GM19239 (cell line): ENCODE measurements at places on chromosomes 2 and 18.

- DNase-seq = no peak
Measured at GRCh38 chr2:224440988-224441387, 39.1 kb upstream of the FAM124B start.

DNA sequence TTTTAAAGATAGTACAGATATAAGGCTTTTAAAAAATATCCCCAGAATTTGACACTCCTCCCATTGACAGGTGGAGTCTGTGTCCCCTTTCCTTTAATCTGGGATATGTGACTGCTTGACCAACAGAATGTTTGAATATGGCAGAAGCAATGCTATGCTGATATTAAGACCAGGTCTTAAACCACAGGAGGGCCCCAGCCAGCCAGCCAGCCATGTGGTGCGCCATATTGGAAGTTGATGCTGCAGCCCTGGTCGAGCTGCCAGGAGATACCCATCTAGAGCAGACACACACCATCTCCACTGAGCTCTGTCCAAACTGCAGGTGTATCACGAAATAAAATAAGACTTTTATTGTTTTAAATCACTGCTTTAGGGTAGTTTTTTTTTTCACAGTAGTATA, 122.3 kb upstream of the CAB39 start:
- DNase-seq = no peak

DNA sequence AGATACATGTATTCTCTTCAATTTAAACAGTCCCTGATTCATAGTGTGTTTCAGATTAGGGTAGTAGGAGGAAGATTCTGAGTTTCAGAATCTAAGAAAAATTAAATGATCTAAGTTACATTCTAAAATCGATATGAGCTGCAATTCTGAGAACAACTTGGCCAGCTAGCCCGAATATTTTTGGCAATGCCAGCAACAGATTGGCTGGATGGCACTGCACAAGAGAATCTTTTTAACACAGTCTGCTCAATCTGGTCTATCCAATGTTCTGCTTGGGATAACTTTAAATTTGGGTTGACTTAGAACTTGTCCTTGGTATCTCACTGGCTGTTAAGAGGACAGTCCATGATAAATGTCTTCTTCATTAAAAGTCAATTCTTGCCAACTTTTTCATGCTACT, 853.9 kb downstream of the NRXN1 start:
- DNase-seq = no peak

- no peak for DNase-seq
Measured at GRCh38 chr2:239305771-239306170, 95.0 kb downstream of the HDAC4 start.

DNA sequence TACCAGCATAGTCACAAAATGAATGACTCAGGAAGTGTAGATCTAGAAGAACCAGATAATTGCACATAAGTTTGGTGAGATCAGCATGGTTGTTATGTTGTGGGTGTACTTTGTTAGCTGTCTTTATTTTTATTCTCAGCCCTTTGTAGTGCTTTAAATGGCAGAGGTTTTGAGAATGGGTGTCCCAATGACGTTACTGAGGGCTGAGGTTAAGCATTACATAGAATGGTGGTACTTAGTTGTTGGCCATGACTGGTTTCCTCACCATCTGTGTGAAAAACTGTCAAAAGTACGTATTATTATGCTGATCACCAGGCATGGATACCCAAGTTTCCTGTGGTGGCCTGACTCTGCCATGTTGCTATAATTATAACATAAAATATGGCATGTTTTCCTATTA, 165.8 kb downstream of the UBE2E3 start:
- no peak for DNase-seq

- DNase-seq = no peak
Measured at GRCh38 chr2:120345608-120346007, 328 bp upstream of the INHBB start.

DNA sequence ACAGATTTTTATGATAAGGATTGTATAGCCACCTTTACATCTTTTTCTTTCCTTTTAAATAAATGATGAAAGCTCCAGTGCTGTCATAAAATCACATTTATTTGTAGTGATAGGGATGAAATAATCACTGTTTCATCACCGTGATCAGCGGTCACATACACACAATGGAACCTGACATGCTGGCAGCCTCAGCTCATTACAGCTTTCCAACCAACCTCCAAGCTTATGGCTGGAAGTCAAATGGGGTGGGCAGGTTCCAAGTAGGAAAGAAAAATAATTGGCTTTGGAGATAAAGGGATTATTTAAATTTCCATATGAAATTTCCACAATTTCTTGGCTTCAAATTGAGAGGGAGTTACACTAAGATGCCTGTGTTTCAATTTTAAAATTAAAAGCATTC, 251.3 kb downstream of the PLCL1 start:
- no peak for DNase-seq

DNA sequence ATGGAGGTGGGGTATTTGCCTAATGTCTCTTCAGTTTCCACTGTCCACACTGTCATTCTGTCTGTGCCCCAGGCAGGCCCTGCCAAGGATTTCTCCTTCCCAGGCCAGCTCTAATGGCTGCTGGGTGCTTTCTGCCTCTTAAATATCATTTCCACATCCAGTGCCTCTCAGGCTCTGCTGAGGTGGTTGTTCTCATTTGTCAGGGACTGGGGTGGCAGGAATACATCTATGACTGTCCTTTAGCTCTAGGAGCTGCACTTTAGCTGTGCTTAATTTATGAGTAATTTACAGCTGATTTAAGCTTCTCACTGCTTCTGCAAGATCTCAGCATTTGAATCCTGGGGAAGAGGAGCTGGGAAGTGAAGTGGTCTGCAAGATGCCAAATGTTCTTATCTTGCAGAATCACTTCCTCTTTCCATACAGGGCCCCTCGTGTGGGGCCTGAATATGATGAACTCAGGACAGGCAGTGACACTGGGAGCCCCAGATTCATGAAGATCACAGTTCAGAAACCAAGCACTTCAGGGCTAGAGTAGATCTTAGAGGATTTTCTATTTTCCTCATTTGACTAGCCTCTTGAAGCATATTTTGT, 150.2 kb downstream of the FSHR start:
- no peak for DNase-seq

DNA sequence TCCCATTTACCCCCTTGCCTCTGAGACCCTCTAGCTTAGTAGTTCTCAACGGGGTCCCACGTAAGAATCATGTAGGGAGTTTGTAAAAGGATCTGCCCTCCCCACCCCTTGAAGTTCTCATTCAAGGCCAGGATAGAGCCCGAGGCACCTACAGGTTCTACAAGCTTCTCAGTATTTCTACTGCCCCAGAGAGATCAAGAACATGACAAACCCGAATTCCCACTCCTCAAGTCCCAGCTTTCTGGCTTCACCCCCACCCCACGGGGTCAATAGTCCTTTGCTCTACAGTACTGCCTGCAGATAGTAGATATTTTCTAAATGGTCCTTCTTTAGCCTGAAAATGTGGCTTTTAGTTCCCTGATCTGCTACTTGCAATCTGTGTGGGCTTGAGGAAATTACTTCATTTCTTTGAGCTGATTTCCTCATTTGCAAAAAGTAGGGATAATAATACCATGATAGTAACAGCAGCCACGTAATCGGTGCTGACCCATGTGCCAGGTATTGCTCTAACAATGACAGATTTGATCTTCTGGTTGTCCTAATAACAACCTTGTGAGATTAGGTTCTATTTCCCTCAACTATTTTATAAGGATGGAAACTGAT, 7.1 kb downstream of the CIB4 start:
- DNase-seq = no peak

DNA sequence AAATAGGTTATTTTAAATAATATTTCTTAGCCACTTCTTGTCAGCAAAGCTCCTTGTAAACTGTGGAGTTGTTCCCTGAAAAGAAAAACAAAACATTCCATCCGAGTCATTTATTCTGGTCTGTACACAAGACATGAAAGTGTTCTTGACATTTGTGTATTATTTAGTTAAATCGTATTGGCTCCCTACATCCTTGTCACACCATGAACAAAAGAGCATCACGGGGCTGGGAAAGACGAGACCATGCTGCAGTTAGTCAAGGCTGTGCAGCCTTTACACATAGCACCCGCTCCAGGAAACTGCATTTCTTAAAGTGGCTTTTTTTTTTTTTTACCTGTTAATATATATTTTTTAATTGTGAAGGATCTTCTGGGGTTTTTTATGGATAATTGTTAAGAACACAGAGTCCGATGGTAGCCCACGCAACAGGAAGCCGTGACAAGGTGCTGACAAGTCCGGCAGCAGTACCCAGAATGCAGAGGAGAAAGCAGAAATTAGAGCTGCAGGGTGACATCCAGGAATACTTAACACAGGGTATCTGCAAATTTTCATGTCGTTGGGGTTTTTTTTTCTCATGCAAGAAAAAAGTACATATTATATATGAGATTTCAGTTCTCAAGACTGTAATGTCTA, 588.4 kb downstream of the ARHGAP15 start:
- no peak for DNase-seq
